ENCODE measurements at places on chromosomes 3 and 15.

DNA sequence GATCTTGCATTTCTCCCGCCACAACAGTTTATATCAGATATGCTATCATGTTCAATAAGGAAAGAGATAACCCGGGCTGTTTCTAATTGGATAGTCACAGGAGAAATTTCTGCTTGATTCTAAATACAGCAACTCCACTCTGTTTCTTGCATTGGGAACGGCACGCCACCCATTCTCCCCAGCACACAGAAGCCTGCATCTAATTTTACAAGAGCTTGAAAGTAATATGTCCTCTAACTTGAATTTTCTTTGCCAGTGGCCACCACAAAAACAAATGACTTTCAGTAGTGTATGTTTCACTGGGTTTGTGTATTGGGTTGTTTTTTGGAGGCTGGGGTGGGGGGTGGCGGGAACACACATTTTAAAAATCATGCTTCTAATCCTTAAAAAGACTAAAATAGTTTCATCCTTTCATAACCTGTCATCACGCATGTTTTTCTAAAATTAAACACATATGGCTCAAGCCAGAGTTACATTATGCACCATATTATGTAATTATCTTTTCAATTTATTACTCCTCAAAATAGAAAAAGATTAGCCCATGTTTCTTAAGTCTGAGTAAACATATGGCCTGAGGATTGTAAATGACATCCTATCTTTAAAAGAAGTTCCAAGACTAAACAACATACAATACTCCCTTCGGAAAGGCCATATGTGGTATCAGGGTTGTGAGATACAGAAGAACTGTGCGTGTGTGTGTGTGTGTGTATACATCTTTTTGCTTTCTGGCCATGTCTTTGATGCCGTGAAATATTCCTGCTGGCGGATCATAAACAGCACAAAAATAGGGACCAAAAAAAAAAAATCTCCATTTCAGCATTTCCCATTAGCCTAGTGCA lies 176.3 kb downstream of the FOXP1 start:
- no peak for DNase-seq

DNA sequence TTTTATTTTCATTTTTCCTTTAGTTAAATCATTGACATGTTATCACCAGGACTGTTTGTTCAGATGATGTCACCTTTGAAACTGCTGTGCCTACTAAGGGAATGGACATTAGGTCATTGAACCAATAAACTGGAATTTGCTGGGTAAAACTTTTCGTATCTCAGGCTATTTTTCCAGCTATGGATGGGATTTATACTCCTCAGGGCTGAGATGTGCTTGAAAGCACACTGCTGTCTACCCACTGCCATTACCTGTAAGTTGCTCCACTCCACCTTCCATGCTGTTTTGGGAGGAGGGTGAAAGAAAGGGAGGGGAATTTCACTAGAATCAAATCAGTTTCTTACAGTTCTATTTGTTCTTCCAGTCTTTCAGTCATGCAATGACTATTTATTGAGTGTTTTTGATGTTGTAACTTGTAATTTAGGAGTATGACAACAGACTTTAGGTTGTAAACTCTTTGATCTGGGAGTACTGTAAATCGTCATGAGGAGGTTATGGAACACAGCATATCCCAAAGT lies 11.3 kb downstream of the EHD4 start:
- DNase-seq = no peak

DNA sequence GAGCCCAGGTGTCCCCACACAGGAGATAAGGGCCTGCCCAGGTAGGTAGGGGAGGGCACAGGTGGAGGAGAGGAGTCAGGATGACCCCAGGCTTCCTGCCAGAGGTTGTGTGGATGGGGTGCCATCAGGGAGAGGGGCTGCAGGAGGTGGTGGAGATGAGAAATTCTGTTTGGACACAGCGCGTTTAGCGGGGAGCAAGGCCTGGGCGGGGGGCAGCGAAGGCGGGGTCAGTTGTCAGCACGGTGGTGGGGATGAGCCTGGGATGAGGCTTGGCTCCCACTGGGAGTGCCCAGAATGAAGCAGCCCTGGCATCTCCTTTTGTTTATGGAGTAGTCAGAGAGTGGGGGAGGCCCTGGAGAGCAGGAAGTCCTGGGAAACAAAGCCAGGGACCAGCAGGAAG lies 14.6 kb downstream of the RNF123 start:
- DNase-seq = no peak

GRCh38 chr3:16060945-16061344 lies 113.5 kb upstream of the GALNT15 start:
- no peak for DNase-seq

DNA sequence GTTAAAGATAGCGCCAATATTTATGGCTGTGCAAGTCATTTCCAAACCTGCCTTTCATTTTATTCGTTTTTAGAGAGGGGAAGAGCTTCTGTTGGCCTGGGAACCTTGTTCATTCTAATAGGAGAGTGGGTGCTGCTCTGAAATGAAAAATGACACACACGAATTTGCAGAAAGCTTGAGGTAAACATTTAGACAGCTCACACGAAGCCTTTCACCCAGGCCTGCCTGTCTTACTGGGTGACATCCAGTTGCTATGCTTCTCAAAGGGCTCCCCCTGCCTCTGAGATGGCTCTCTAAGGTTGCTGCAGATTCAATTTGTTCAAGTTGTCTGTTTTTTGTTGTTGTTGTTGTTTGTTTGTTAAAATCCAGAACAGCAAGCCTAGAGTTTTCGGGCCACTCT lies 18.2 kb downstream of the PEX5L start:
- DNase-seq = no peak

- DNase-seq = no peak
Observed at GRCh38 chr3:161412123-161412522, 40.8 kb upstream of the SPTSSB start.

- DNase-seq = no peak
Observed at GRCh38 chr3:171165499-171165921, 139.0 kb upstream of the SLC2A2 start.
